ENCODE measurements at places on chromosomes 16 and 17.

GRCh38 chr17:28726226-28726626 is at the start of gene TLCD1:
Gene TLCD1 (minus strand): TSS chr17:28726233. CDS start chr17:28726097, 136 bp downstream.
- peak; percentile 64 for DNase-seq

DNA sequence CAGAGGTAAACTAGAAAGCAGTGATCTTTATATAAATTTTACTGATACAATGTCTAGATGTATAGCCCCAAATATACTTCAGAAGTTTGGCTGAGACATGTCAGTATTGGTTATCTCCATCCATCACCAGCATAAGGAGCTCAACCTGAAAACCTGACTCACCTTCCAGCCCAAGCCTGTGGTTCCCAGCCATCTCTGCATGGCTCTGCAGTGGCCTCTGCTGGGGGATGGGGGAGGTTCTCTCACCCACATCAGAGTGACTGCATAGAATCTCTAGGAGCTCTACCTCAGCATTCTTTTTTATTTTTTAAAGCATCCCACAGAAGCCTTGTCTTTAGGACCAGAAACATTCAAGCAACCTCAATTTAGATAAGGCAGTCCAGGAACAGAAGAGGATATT is 27.3 kb downstream of the USP7 start:
- peak; percentile 11 for DNase-seq

- no peak for DNase-seq
Observed at GRCh38 chr17:57750109-57750871, 5.2 kb upstream of the CCDC182 start.

DNA sequence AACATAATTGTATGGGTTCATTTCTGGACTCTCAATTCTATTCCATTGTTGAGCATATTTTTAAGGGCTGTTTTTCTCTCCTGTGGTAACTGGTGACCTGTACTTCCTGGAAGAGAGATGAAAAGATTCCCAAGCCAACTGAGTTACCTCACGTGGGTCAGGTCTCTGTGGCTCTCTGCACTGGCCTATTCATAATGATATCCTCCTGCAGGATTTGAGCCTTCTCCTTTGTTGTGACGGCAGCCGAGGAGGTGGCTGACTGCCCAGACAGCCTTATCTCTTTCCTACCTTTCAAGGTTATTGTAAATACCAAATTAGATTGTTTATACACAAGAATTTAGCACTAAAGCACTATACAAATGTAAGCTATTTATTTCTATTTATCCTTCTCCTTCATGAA is 2.7 kb upstream of the ACE start:
- DNase-seq: no peak

GRCh38 chr17:81273698-81274470 is 21.2 kb downstream of the SLC38A10 start:
- no peak for DNase-seq

- DNase-seq: no peak
Observed at GRCh38 chr17:55588446-55589242, 77.4 kb upstream of the SMIM36 start.

DNA sequence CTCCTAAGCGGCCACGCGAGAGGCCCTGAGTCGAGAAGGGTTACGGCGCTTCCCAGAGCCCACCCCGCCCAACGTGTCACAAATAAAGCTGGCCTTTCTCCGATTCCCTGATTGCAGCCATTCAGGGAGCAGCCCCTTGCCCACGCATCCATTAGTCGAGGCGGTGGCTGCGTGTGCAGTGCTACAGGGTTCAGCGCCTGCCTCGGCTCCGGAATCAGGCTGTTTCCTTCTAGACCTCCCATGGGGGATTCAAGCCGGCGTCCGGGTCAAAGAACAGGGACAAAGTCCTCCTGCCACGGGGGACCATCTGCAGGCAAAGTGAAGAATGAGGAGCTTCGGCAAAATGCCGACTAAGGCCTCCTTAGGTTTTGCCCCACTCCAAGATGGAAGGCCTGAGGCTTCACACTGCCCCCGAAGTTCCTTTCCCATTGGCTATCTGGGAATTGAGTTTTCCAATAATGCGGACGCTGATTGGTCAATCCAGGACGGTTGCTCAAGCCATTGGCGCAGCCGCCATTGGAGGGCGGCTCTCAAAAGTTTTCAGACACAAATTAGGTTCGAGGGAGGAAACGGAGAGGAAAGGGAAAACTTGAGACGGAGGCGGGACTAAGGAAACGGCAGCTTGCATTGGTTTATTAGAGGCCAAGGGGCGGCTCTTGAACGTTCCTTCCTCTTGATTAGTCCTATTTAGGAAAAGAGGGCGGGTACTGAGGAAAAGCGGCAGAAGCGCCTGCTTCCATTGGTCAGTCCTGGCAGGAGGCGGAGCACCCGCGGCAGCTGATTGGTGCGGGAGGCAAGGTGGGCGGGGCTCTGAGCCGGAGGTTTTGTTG is 430 bp upstream of the KATNB1 start:
- peak; percentile 100 for DNase-seq

- DNase-seq: no peak
Observed at GRCh38 chr16:53147500-53148065, 92.8 kb downstream of the CHD9 start.

DNA sequence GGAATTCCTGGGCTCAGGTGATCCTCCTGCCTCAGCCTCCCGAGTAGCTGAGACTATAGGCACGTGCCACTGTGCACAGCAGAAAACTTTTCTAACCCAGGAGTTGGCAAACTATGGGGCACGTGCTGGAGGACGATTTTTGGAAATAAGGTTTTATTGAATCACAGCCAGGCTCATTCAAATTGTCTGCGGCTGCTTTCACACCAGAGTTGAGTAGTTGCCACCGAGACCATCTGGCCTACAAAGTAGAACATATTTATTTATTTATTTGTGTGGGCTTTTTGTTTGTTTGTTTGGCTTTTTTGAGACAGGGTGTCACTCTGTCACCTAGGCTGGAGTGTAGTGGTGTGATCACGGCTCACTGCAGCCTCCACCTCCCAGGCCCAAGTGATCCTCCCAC is 7.4 kb upstream of the PGS1 start:
- DNase-seq: no peak

DNA sequence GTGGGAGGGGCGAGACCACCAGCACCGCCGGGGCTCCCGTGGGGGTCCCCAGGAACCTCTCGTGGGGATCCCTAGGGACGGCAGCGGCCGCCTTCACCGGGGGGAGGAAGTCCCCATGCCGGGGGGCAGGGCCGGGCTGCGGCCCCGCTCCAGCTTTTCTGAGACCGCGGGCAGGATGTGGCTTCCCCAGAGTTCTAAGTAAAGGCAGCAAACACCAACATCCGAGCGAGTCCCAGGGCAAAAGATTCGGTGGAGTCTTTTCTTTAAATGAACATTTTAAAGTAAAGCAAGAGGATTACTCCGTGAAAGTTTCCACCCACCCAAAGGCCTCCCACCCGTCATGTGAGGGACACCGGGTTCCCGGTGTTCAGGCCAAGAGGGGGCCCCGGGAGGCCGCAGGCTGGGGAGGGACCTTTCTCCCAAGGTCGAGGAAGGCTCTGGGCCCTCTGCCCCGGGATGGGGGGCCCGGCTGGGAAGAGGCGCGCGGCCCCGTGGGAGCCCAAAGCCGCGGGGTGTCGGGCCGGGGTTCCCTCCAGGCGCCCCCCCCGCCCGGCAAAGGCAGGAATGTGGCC is 137.2 kb upstream of the RPH3AL start:
- no peak for DNase-seq

GRCh38 chr17:77400445-77400870 is 259.7 kb downstream of the SEC14L1 start:
- DNase-seq: no peak

DNA sequence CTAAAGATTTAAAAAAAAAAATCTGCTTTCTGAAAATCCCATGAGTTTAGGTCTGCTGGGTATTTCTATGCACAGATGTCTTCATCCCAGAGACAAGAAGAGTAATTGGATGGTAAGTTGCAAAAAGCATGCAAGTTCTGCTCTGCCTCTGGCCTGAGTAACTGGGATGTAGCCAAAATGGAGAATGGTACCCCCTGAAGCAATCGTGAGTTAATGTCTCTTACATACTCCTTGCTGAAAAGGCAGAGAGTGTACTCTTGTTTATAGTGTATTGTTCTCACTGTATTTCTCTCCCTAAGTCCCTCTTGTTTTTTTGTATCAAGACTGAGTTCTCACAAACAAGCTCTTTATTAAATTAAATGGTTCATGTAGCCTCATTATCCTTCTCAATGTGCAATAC is 259.0 kb downstream of the IRX3 start:
- no peak for DNase-seq

DNA sequence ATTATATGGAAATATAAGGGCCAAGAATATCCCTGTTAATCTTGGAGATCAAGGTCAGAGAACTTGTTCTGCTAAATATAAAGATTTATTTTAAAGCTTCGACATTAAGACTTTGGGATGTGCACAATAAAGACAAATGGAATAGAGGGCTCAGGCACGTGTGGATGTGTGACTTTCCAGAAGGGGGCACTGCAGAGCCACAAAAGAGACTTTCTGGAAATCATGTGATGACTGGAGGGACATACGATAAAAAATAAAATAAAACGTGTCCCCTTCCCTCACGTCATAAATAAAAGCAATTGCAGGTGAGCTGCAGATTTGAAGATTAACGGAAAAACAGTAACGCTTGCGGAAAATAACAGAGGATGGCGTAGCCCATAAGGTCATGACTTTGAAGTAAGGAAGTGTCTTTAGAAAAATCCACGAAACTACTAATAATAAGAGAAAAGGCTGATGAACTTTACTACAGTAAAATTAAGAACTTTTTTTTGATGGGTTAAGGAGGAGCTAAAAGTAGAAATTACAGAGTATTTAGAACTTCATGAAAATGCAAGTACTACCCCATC is 9.4 kb upstream of the ENGASE start:
- DNase-seq: no peak

DNA sequence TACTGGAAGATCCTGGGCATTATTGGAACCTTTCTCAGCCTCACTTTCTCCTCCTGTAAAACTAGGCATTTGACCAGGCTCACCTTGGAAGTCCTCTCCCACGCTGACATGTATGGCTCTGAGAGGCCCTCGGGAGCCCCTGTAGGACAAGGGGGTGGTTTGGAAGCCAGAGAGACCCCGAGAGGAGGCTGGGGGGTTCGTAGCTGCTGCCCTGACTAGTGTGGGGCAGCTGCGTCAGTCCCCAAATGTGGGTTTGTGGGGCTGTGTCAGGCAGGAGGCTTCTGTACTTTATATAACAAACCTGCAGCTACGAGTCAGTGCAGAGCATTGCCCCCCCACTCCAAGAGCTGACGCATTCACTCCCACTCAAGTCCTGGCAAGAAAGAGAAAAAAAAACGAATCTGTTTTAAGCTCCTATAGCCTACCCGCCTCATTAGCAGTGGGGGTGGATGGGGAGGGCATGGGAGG is 1.8 kb downstream of the CX3CL1 start:
- peak; percentile 15 for DNase-seq

DNA sequence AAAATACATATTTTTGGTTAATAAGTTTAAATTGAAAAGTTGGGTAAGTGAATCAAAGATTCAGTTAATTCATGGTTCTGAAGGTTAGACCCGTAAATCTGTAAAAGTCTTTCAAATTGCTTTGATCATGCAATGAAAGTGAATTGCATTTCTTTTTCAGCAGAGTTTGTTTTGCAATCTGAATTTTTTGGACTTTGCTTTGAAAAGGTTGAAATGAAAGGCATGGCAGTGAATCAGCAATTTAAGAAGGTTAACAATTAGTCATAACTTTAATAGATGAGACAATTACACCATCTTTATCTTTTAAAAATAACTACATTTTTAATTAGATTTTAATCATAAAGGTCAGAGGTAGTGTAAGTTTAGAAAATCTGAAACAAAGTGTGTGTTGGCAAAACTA is 310.9 kb upstream of the KCNJ16 start:
- no peak for DNase-seq

GRCh38 chr17:31580316-31580705 is 188.8 kb downstream of the RAB11FIP4 start:
- no peak for DNase-seq

DNA sequence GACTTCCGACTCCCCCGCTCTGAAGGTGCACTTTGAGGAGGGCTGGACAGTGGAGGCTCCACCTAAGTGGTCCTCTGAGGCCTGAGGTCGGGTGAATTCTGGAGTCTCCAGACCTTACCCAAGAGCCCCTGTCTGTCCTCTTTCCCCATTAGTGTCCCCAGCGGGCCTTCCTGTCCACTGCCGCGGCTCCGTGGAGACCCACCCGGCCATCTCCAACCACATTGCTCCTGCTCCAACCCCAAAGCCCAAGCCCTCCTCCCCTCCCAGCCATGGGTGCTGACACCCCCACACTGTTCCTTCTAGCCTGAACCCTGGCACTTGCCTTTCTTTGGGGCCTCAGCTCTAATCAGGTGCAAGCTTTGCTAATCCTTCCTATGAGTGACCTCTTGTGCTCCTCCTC is 283.1 kb upstream of the TNRC6C start:
- DNase-seq: no peak

DNA sequence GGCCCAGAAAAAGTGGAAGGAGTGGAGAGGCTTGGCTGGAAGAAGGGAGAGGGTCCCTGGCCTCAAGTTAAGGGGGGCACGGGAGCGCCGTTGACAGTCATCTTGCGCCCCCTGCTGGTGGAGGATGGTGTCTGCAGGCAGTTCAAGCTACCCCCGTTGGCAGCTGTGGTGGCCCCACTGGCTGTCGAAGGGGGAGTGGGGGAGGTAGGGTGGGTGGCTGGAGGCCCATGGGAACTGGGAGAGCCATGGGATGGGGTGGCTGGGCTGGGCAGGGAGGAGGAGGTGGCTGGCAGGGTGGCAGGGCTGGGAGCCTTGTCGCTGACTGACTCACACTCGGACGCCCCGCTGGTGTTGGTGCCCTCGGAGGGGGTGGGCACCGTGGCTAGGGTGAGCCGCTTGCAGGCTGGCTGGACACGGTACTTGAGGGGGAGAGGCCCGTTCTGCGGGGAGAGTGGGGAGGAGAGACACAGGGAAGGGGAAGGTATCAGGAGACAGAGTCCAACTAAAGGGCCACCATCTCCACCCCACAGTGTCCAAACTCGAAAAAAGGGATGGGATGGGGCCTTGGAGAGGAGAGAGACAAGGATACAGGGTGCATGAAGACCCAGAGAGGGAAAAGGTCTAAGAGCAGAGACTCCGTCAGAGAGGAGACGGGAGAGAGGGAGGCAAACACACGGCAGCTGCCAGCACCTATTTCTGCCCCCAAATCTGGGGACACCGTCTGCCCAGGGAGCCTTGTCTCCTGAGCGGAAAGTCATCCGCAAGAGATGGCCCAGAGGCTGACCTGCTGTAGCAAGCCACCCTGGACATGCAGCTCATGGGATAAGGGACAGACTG is 5.2 kb downstream of the CISD3 start:
- DNase-seq: peak; percentile 46
